CD4-positive, alpha-beta memory T cell (primary cell): ENCODE measurements at places on chromosomes 7 and 10.

GRCh38 chr10:21363731-21364104 lies 161.8 kb downstream of the SKIDA1 start:
- DNase-seq: no peak

DNA sequence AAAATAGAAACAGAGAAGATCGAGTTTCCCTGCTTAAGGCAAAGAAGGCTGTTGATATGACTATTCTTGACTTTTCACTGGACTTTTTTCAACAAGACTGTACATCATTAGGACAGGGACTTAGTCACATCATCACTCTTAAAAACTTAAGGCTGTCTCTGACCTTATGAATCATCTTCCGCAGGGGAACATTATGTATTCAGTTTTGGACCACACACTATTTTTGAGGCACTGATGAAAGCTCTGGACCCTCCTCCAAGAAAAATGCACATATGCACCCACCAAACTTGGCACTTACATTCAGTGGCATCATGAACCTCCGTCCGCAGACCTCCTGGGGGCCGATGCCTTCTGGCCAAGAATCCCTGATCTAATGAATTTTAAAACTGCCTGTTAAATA lies 96.4 kb downstream of the CALD1 start:
- DNase-seq: no peak

DNA sequence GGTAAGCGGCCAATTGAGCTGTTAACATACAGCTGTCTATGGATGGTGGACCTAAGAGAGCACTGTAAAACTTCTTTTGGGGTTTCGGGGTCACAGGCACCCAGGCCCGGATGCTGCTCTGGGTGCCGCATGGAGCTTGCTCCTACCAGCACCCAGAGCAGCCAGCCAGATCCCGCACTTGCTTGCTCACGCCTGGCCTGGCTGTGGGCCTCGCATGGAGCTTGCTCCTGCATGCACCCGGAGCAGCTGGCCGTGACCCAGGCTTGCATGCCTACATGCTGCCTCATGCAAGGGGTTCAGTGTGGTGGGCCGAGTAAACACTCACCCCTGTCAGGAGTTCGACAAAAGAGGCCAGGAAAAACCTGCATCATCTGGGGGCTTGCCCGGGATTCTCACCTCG lies 896.9 kb downstream of the SORCS1 start:
- no peak for DNase-seq

DNA sequence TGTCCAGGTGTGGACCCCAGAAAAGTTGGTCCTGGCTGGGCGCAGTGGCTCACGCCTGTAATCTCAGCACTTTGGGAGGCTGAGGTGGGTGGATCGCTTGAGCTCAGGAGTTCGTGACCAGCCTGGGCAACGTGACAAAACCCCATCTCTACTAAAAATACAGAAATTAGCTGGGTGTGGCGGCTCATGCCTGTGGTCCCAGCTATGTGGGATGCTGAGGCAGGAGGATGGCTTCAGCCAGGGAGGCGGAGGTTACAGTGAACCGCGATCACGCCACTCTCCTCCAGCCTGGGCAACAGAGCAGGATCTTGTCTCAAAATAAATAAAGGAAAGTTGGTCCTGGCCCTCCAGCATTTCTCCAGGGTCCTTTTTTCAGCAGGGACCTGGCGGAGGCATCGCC lies 1.4 kb downstream of the NUDT1 start:
- no peak for DNase-seq

DNA sequence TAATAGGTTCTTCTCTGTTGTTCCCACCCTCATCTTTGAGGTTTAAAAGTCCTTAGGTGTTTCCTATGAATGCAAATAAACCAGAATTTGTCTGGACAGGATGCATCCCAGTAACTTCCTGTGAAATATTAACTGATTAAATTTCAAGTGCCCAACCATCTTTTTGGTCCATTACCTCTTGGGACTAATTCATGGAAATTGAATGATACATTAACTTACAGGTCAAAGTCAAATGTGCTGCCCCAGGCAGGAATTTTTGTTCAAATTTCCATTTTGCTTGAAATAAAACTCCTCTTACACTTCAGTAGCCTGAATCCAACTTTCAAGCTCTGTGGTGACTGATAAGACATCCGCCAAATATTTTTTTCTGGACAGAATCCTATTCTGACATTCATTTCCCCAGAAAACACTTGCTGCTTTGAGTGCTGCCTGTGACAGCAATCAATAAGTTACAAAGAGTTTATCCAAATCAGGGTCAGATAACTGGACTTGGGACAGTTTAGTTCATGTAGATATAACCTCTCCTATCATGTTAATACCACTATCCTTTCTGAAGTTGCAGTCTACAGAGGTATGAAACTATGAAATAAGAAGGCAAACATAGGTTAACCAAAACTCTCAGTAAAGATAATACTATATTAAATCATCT lies 383.5 kb downstream of the POM121L12 start:
- DNase-seq: no peak

DNA sequence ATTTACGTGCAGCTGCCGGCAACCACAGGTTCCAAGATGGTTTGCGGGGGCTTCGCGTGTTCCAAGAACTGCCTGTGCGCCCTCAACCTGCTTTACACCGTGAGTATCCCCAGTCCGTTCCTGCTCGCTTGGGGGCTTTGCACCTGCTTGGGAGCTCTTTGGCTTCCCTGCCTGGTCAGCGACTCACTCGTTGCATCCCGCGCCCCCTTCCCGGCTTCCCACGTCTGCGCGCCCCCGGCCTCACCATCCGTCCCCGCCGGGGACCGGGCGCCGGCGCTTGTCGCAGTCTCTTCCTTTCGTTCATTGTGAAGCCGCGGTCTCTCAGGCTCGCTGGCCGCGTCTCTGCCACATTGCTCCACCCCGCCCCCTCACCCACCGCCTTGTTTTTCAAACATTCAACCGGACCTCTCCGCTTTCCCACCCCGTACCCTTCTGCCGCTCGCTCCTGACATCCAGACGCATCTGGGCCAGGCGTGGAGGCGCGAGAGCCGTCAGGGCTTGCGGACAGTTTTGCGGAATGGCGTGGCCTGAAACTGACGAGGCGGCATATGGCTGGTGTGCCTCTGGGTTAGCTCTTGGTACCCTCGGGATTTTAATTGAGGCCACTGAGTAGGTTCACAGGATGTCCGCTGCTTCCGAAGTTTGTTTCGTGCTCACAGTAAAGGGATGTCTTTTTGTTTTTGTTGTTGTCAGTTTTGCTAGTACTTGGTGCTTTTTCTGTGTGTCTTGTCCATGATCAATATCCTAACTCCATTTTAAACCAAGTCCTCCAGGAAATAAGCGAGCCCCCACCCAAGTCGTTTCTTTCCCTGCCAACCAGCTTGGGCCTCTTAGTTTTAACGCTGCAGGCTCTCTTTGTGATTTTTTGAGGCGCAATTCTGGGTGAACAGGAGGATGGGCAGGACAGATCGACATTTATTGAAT lies 639 bp downstream of the TSPAN13 start:
- DNase-seq: no peak

DNA sequence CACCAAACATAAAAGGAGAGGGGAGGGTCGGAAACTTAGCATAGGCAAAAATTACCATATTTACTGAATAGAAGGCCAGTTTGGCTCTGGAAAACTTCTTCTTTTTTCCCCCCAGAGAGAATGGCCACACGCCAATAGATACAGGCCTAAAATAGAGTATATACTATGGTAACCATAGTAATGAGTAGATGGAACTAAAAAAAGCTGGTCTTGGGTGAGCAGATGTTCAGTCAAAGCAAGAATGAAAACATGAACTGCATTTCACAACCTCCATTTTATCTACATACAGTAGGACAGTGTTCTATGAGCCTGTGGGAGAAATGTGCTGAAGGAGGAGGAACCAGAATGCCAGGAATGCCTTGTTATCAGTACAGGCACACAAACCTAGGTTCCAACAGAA lies 141.7 kb upstream of the SEMA3A start:
- no peak for DNase-seq

GRCh38 chr7:104133238-104133637 lies 74.6 kb downstream of the ORC5 start:
- no peak for DNase-seq

DNA sequence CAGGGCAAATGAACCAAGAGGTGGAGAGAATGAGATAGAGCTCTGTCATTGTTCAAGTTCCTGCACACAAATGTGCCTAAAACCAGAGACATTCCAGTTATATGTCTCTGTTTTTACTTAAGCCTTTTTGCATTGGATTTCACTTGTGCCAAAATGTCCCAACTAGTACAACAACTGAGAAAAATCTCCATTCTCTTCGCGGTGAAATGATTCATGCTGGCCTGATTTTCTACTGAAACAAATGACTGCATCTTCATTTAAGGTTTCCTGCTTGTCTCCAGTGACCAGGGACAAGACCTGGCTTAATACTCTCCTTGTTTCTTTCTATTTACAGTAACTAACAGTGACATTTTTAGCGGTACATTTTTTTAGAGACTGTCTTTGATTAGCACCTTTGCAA lies 714.9 kb downstream of the KCNMA1 start:
- no peak for DNase-seq

GRCh38 chr7:143507094-143507518 lies 29.4 kb downstream of the TAS2R41 start:
- DNase-seq: no peak

GRCh38 chr10:129372172-129372571 lies 94.9 kb upstream of the MGMT start:
- DNase-seq: no peak

GRCh38 chr7:75995996-75996395 lies 1.6 kb upstream of the TMEM120A start:
- no peak for DNase-seq

GRCh38 chr7:26860361-26860760 lies 4.0 kb downstream of the SKAP2 start:
- DNase-seq: no peak

DNA sequence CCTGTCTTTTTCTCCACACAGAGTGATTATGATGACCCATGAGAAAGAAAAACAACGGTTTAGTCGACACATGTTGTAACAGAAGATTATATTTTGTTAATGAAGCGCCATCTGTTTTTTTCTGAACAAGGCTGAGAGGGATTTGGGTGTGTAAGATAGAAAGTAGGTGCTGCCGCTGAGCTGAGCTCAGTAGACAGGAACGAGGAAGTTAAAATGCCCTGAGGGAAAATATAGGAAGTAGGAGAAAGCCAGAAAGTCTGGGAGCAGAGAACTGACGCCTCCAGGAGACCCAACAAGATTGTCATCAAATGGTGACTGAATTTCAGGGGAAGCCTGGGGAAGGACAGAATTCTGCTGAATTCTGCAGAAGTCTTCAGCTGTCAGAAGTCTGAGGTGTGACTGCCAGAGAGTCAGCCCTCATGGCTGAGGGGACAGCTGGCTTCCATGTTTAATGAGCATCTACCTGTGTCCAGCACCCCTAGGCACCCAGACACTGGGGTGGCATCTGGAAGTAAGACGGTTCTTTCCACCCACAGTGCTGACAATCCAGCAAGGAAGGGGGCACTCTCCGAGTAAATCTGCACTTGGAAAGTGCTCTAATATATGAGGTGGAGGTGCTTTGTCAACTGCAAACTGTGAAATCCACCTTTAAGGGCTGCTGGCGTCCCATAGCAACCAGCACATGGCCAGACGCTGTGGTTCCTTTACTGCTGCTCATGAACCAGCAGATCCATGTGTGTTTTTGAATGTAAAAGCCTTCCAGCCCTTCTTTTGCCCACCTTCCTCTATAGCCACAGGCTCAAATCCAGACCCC lies 12.5 kb upstream of the TSPAN15 start:
- DNase-seq: no peak

GRCh38 chr10:33112831-33113455 lies 154.9 kb upstream of the ITGB1 start:
- DNase-seq: no peak

DNA sequence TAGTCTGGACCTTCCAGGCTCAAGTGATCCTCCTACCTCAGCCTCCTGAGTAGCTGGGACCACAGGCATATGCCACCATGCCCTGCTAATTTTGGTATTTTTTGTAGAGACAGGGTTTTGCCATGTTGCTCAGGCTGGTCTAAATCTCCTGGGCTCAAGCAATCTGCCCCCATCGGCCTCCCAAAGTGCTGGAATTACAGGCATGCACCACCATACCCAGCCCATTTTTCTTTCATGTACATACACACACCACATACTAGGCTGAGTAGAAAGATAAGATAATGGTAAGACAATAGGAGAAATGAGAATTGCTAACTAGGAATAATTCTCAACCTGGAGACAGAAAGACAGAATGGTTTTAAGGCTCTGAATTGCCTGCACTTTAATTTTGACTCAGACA lies 83.8 kb downstream of the CPEB3 start:
- DNase-seq: no peak

- DNase-seq: no peak
Observed at GRCh38 chr7:81140775-81141174, 221.9 kb upstream of the SEMA3C start.

DNA sequence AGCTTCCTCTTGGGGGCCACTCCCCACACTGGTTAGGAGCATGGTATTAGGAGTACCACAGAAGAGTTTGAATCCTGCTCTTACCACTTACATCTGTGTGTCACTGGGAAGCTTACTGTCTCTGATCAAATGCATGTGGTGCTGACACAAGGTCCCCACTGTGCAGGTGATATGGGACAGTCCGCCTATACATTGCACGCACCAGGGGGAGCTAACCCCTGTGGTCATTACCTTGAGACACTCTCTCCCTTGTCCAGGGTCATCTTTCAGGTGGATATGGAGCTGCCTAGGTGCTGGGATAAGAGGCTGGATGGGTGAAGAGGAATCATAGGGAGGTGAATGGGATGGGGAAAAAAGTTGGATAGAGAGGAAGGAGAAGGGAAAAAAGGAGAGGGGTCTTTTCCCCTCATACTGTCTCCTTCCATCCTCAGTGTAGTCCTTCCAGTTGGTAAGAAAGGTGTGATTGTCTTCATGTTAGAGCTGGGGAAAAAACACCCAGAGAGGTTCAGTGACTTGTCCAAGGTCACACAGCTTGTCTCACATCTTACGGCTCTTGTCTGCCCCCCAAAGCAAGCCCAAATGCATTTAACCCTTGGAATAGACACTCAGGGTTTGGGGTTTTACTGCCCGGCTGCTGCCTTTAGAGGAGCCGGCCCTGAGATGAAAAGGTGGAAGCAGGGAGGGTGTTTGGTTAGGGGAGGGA lies 125.9 kb downstream of the CDH23 start:
- DNase-seq: no peak

- no peak for DNase-seq
Observed at GRCh38 chr7:460374-461116, 59.1 kb downstream of the PDGFA start.

DNA sequence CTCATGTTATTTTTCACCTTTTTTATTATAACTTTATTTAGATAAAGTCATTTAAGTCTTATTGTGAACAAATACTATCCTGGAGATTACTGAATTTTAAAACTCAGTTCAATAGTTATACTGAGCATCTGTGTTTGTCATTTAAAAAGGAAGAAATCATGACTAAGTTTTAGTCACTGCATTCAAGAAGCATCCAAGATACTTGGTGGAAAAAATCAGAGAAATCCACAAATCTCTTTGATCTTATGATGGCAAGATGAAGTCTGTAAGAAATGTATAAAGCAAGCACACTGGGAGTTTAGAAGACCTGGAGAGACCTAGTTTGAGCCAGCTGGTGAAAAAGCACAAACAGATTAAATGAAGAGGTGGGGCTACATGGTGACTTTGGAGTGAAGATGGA lies 529.8 kb upstream of the IGFBP3 start:
- DNase-seq: no peak
